ENCODE measurements at places on chromosomes 7 and 10. TPM values are rescaled to one million over a fixed set of nuclear protein-coding genes. Genes with fewer than 3 reads are reported as not detected.

The C10orf105 gene
- 0.39 TPM for total RNA-seq

The BMS1 gene
- total RNA-seq: 34.5 TPM

The A1CF gene
- total RNA-seq: not detected

The ADRB1 gene
- total RNA-seq: 0.09 TPM

The RPEL1 gene
- not detected for total RNA-seq

The CHST3 gene
- 9.1 TPM for total RNA-seq

The FUOM gene
- 9.3 TPM for total RNA-seq

DNA sequence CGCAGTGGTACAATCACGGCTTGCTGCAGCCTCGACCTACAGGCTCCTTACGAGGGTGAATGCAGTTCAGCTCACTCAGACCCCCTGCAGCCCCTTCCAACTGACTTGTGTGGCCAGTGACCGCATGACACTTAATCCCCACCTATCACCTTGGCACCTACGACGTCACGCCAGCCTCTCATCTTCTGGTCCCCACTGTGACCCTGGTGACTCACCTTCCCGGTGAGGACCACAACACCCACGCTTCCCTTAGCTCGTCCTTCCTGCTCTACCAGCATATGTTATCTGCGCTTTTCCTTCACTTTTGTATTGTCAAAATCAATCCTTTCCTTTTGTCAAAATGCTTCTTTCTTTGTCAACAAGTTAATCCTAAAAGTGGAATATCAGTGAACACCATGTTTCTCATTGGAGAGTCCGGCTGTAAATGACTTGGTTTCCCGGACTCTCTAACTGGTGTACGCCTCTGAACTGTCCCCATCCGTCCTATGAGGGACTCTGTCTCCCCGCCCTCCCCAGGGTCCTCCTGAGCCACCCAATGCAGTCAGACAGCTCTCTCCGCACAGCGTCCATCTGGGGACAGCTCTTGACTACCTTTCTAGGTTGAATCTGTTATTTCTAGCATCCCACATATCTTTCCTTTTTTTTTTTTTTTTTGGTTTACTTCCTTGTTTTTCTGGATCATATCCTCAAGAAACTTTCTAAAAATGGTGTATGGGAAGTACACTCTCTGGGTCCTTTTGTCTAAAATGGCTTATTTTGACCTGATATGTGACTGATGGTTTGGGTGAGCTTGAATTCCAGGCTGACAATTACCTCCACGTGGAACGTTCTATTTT lies 37.3 kb downstream of the CFAP46 start:
- no peak for DNase-seq

- no peak for DNase-seq
Measured at GRCh38 chr7:18756378-18757050, 261.0 kb downstream of the HDAC9 start.

DNA sequence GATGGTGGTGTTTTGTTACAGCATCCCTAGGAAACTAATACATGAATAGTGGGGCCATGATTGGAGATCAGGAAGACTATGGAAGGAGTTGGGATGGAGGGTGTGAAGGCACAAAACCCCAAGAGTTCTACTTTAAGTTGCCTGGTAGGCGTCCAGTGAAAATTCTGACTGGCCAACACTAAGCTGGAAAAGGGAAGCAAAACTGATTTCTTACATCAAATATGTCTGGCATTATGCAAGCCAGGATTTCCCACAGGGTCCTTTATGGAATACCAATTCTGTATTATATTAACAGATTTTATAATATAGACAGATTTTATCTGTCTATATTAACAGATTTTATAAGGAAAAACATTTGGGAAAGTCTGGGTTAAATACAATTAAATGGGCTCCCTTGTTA lies 16.2 kb downstream of the CPVL start:
- DNase-seq: no peak

- DNase-seq: no peak
Measured at GRCh38 chr10:11595395-11595692, 16.1 kb downstream of the USP6NL start.

DNA sequence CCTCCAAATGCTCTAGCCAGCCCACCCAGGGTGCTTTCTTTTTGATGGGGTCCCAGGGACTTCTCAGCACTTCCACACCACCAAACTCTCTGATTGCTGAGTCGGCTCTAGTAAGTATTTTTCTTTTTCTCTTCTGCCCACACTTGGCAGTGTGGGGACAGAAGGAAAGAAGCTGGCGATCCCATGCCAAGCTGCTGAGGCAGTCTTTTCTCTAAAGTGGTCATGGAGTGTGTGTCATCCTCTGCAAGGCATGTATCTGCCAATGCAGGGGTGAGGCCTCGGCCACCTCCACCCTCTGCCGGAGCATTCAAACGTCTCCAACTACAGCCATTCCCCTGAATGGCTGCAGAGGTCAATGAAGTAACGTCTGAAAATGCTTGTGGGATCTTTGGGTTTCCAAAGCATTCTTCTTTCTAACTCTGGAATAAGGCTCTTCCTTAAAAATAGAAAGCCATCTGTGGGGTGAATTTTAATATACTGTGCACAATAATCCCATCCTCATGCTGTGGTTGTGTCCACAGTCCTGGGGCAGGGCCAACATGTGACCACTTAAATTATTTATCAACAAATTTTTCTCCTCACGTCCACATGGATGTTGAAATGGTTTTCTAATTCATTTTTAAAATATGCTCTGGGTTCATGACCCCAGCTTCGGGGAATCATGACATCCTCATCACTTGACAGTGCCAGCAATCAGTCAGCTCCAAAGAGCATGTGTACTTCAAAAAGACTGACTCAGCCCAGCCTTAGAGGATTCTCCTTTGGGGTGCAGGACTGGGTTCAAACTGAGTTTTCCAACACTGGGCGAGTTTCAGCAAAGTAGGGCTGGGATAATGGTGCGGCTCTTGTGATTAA lies 171.3 kb upstream of the ITGB1 start:
- DNase-seq: no peak

- no peak for DNase-seq
Measured at GRCh38 chr7:49802600-49802999, 29.2 kb downstream of the VWC2 start.

GRCh38 chr7:40978047-40978446 lies 724.8 kb downstream of the INHBA start:
- DNase-seq: no peak

GRCh38 chr7:112572669-112573301 lies 92.0 kb downstream of the LSMEM1 start:
- no peak for DNase-seq

- DNase-seq: no peak
Measured at GRCh38 chr10:52635651-52636050, 136.9 kb downstream of the MBL2 start.

- DNase-seq: peak; percentile 64
Measured at GRCh38 chr10:102615361-102615760, 28.9 kb upstream of the TRIM8 start.

DNA sequence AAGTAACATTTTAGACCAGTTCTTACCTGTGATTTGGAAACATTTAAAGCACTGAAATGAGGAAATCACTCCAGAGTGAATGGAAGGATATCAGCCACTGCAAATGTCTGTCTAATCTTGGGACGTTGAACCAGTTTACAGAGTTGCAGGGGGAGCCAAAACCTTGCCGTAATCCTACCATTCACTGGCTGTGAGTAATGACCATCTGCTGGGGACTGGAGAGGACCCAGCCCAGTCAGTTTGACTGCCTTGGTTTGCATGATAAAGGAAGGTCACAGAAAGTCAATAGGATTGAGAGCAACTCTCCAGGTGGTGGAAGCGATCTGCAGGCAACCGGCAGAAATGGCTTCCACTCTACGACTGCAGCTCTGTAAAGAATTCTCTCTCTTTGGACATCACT lies 167.2 kb downstream of the AKR1D1 start:
- DNase-seq: peak; percentile 95

- DNase-seq: no peak
Measured at GRCh38 chr7:154898973-154899855, 103.7 kb downstream of the PAXIP1 start.

DNA sequence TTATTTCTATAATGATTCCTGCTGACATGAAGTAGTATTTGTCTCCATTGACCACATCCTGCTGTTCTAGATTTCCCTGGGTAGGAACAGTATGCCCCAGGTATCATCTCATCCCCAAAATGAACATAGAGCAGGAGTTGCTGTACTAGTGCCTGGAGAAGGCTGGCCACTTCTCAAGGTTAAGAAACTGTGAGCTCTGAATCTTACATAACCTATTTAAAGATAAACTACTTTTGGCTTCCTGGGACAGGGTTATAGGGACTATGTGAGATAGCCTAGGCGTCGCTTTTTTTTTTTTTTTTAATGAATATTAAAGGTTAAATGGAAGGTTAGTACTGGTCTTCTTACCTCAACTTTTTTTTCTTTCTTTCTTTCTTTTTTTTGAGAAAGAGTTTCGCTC lies 103.0 kb downstream of the LRRC4 start:
- DNase-seq: no peak

DNA sequence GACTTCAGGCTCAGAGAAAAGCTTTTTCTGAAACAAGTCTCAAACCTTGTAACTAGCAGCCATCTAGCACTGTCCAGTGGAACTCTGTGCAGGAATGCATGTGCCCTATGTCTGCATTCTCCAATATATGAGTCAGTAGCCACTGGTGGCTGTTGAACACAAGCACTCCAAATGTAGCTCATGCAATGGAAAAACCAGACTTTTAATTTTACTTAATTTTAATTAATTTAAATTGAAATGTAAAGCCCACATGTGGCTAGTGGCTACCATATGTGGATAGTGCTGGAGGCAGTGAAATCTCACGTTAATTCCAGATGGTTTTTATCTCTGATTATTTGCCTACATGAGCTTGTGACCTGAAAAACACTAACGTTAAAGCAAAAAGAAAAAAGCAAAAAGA lies 225.1 kb downstream of the GATA3 start:
- DNase-seq: no peak

DNA sequence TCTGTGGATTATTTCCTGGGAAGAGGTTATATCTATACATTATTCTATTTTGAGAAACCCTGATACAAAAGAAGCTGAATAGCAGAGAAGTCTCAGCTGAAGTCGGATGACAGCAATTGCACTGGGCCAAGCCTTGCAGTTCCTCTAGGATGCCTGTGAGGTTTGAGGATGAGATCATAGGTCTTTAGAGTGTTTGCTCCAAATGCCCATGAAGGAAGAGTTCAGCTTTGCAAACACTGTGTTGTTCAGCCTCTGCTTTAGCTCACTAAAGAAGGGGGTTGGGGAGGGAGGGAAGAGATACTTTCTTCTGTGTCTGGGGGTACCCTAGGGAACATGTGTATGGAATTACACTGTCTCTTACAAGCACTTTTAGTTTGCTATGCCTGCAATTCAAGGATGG lies 282.5 kb upstream of the NRP1 start:
- DNase-seq: no peak

DNA sequence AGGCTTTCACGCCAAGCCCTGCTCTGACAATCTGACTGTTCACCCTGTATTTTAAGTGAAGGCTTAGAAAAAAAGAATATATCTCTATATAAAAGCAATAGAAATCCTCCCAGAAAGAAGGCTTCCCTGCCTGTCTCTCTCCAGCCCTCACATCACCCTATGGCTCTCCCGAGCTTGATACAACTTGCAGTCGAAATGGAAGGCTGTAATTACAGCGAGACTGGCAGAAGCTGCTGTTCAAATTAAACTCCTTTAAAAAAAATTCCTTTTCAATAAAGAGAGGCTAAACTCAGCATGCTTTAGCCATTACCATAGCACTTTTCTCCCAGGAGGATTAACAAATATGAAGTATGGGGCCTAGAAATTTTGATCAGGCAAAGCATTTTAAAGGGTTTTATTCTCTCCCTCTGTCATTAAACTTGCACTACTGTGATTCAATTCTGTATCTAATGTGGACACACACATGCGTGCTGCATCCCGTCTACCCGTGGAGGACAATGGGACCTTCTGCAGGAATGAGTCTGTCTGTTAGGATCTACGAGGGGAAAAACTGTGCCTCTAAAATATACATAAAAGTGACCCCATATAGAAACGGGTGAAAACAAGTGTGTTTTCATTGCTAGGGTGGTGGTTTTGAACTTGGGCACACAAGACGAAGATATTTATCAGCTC lies 223.8 kb downstream of the USP6NL start:
- no peak for DNase-seq

DNA sequence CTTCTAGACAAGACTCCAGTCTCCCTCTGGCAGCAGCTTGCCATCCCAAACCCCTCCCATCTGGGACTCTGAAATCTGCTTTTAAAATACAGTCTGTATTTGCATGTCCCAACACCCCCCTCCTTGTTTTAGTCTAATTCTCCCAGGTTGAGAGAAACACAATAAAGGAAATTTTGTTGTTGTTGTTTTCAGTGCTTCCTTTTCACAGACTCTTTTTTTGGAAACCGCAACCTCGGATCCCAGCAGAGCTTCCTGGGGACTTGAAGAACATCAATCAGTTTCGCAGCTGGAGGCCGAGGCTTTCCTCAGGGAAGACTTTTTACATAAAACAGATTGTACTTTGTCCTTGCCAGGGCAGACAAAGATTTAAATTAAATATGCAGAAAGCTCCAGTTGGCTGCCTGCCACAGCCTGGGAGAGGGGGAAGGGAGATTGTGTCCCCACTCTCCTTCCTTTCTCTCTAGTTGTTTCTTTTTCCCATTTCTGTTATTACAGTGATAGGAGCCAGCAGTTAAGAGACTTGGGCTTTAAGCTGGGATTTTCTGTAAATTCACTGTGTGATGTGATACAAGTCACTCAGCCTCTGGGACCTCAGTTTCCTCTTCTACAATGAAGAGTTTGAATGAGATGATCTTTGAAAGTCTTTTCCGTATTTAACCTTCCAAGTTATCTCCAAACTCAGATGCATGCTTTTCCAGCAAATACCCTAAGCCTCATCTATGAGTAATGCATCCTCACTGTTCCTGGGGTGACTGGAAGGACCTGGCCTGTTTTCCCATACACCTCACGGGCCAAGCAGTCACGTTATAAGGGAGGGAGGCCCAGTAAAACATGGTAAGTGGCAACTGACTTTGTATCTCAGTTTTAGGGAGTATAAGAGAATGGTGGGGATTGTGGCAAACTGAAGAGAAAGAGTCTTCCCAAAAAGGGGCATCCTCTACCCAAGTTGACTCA lies 192.3 kb downstream of the REEP3 start:
- DNase-seq: peak; percentile 94

DNA sequence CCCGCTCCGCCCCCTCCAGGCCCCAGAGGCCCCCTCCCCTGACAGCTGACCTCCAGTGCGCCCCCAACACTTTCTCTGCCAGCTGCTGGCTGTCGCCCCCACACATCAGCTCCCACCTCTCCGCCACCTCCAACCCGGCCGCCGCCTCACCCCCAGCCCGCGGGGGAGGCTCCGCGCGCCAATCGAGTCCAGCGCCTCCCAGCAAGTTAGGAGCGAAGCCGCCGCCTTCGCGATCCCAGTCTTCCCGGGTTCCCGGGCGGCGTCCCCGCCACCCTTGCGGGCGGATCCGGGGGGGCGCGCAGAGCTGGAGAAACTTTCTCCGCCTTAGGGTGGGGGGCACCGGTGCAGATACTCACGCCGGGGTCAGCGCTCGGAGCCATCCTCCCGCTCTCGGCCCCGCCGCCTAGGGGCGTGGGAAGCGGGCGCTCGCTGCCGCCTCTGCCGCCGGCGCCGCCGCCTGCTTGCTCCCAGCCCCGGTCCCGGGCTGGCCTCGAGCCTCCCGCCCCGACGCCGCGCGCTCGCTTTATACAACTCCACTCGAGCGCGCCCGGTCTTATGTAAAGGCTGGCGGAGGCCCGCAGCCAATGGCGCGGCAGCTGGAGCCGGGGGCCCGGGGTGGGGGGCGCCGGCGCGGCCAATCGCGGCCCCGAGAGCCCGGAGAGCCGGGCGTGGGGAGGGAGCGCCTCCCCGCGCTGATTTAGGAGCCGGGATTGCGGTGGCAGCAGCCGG lies at the start of gene CRTAC1:
Gene CRTAC1, minus strand, starts transcription at position 529 of the 729 bp plus-strand sequence. Its CDS starts 149 bp downstream, at position 380.
- peak; percentile 97 for DNase-seq

Data from neural progenitor cell (in vitro differentiated cells).